ENCODE measurements at places on chromosomes 13 and 19.
A peak's percentile ranks its signal among the peaks of the same experiment; 100 is the strongest.

DNA sequence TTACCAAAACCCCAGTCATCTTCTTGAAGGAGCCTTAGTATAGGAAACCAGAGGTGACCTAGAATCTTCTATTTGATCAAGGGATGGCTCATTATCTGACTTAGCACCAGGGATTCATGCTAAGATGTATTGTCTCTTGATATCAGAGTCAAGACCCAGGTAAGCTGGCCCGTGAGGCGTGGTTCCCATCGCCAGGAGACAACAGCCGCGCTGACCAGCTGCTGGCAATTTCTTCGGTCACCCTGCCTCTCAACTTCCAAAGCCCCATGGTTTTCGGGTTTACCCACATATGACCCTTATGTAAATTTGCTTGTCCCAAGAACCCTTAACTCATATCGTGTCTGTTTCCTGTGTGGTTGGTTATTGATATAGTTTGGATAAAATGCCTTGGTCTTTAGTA, 77.7 kb upstream of the VSTM2B start:
- DNase-seq = no peak

DNA sequence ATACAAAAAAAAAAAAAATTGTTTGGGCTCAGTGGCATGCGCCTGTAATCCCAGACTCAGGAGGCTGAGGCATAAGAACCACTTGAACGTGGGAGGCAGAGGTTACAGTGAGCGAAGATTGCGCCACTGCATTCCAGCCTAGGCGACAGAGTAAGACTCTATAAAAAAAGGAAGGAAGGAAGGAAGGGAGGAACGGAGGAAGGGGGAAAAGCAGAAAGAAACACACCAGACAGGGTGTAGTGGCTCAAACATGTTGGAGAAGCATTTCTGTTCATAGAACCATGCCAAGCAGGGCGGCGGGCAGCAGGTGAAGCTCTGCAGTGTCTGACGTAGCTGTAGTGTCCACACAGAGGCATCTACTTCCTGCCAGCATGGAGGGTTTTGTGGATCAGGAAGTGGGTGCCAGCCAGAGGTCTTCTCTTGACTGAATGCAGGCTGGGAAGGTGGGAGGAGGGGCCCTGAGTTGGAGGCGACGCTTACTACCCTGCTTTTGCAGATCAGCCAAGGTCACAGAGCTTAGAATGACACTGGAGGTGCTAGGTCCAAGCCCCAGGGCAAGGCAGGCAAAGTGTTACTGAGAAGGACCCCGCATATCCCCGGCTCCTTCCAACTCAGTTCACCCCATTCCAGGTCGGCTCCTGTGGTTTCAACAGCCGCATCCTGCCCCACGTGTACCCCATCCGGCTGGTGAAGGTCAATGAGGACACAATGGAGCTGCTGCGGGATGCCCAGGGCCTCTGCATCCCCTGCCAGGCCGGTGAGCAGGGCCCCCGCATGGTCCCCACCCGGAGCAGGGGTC, 11.6 kb upstream of the PGLS start:
- DNase-seq = peak; percentile 59

- DNase-seq = no peak
These were observed 220.3 kb downstream of the RAP2A start for GRCh38 chr13:97654236-97654635.

- no peak for DNase-seq
These were observed 151.5 kb downstream of the KLF5 start for GRCh38 chr13:73210218-73210883.

Data from SHP77 (cell line).